ENCODE measurements at places on chromosomes 7 and 10. TPM values are rescaled to one million over a fixed set of nuclear protein-coding genes. Genes with fewer than 3 reads are reported as not detected.
A peak's percentile ranks its signal among the peaks of the same experiment; 100 is the strongest.

The CH25H gene
- 2.5 TPM for total RNA-seq

The SLC25A40 gene
- total RNA-seq: 9.1 TPM

The LRIT1 gene
- total RNA-seq: not detected

The MMP21 gene
- not detected for total RNA-seq

The CPA1 gene
- total RNA-seq: not detected

GRCh38 chr10:73932620-73933112, 21.7 kb downstream of the PLAU start:
- no peak overlapping the region for H3K4me3 ChIP-seq
- H3K27ac ChIP-seq: no peak overlapping the region

DNA sequence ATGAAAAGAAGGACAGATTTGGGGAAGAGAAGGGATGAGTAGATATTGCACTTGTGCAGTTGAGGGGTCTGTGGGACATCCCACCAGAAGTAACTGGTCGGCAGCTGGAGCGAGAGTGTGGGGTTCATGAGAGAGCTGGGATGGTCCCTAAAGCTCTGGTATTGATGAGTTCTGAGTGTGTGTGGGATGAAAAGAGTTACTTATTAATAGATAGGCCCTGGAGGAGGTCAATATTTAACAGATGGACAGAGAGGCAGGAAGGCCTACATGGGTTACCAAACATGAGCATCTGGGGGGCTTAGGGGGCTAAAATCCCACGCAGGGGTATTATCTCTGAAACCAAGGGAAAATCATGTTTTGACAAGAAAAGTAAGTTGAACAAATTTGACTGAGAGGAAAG, 95.7 kb upstream of the SFMBT2 start:
- H3K36me3 ChIP-seq: no peaks in the 10 kb centered on the region
- no peak overlapping the region for H3K4me3 ChIP-seq
- no peaks in the 10 kb centered on the region for H3K4me1 ChIP-seq
- H3K27ac ChIP-seq: no peak overlapping the region

DNA sequence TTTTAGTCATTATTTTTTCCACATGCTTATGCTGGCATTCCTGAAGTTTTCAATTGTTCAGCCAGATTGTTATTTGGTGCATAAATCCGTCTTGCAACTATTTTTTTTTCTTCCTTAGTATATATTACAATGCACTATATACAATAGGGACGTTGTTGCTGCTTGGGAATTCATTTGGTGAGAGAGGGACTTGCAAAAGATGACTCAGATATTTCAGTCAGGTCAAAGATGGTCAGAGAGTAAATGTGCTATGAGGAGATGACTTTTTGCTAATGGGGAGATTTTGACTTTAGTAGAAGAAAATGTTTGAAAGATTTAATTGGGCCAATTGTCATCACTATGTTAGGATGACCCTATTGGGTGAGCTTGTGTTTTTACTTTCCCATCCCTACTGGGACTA, 348.4 kb upstream of the MTPN start:
- H3K27me3 ChIP-seq: no peaks in the 10 kb centered on the region
- H3K27ac ChIP-seq: no peak overlapping the region
- no peak for DNase-seq
- H3K4me3 ChIP-seq: no peak overlapping the region
- H3K36me3 ChIP-seq: no peaks in the 10 kb centered on the region

- no peak overlapping the region for H3K27ac ChIP-seq
- no peaks in the 10 kb centered on the region for H3K27me3 ChIP-seq
- H3K4me3 ChIP-seq: no peak overlapping the region
- H3K4me1 ChIP-seq: no peaks in the 10 kb centered on the region
- no peaks in the 10 kb centered on the region for H3K36me3 ChIP-seq
- DNase-seq: no peak
These were observed 456.1 kb upstream of the FOXK1 start for GRCh38 chr7:4225881-4226523.

DNA sequence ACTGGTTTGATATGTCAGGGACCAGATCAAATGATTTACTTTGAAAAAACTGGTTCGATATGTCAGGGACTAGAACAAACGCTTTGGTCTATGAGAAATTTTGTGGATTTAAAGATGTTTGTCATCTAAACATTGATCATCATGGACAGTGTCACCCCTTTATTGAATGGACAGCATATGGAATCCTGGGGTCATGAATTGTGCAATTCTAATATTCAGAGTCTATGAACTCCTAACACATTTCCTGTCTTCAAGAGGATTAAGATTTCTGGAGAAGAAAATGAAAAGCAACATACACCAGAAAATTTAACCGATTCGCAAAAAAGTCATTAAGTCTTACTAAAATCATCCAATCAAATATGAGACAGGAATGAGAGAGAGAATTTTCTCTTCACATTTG, 106.4 kb upstream of the FAM133B start:
- peak overlapping the region; percentile 78 for H3K27ac ChIP-seq
- no peaks in the 10 kb centered on the region for H3K36me3 ChIP-seq
- no peak overlapping the region for H3K4me3 ChIP-seq
- H3K27me3 ChIP-seq: no peaks in the 10 kb centered on the region

DNA sequence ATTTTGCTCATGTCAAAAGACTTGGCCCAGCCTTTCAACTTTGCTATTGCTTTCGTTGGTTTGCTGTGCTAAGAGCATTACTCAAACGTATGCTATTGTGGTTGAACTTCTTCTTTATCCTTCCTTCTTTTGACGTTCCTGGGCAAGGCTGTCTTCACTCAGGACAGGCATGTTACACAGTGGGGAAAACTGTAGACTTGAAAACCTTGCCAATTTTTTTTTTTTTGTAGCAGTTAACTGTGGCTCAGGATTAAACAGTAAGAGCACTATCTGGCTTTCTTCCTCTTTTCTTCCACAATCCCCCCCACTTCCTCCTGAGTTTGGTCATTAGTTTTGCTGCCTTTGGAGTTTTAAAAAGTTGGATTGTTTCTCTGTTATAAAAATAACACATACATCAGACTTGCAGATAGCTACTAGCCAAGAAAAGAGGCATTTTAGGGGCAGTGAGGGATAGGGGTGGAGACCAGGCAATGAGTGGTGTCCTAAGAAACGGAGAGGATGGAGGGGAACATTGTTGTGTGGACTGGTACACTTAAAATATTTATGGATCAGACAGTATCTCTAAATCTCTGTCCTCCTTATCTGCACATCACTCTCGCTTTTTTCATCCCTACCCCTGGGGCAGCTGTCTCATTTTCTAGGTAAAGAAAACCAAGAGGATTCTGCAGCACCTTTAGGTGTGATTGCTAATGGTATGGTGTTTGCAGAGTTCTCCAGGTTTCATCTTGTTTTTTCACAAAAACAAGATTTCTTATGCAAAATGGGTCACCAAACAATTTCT, 181.7 kb downstream of the LRMDA start:
- H3K4me1 ChIP-seq: peaks cover 49% of the 10 kb centered on the region
- no peak overlapping the region for H3K4me3 ChIP-seq
- no peaks in the 10 kb centered on the region for H3K27me3 ChIP-seq

DNA sequence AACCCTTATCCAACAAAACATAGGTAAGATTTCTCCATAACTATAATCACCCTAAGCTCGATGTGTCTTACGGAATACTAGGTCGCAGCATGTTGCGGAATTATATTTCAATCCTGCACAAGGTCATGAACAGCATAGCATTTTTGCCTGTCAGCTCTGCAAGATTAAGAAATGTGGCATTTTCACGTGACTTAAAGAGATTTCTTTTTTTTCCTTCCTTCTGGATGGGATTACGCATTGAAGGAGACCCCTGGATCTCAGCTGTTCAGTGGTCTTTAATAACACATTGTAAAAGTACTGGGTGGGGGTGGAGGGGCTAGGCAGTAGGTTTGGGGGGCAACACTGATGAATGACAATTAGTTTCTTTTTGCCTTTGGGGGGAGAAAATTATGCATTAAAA, 106.7 kb downstream of the CUBN start:
- H3K4me3 ChIP-seq: no peak overlapping the region
- H3K27ac ChIP-seq: peak overlapping the region; percentile 61
- no peaks in the 10 kb centered on the region for H3K36me3 ChIP-seq
- DNase-seq: peak; percentile 10
- H3K27me3 ChIP-seq: no peaks in the 10 kb centered on the region
- peaks cover 30% of the 10 kb centered on the region for H3K4me1 ChIP-seq

DNA sequence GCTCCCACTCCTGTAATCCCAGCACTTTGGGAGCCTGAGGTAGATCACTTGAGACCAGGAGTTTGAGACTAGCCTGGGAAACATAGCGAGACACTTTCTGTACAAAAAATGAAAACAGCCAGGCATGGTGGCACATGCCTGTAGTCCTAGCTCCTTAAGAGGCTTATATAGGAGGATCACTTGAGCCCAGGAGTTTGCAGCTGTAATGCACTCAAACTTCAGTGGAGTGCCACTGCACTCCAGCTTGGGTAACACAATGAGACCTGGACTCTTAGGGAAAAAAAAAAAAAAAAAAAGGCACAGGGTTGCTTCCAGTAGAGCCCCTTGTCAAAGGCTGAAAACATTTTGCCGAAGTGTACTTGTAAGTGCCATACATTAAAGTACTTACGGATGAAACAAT, 195.3 kb downstream of the PHTF2 start:
- H3K36me3 ChIP-seq: no peaks in the 10 kb centered on the region
- no peaks in the 10 kb centered on the region for H3K4me1 ChIP-seq
- no peaks in the 10 kb centered on the region for H3K27me3 ChIP-seq
- no peak overlapping the region for H3K27ac ChIP-seq
- DNase-seq: no peak

- no peak overlapping the region for H3K27ac ChIP-seq
- no peaks in the 10 kb centered on the region for H3K36me3 ChIP-seq
- DNase-seq: no peak
- H3K4me1 ChIP-seq: peaks cover 38% of the 10 kb centered on the region
- no peaks in the 10 kb centered on the region for H3K27me3 ChIP-seq
- H3K4me3 ChIP-seq: no peak overlapping the region
These were observed 5.0 kb upstream of the PDK4 start for GRCh38 chr7:95601316-95601715.

DNA sequence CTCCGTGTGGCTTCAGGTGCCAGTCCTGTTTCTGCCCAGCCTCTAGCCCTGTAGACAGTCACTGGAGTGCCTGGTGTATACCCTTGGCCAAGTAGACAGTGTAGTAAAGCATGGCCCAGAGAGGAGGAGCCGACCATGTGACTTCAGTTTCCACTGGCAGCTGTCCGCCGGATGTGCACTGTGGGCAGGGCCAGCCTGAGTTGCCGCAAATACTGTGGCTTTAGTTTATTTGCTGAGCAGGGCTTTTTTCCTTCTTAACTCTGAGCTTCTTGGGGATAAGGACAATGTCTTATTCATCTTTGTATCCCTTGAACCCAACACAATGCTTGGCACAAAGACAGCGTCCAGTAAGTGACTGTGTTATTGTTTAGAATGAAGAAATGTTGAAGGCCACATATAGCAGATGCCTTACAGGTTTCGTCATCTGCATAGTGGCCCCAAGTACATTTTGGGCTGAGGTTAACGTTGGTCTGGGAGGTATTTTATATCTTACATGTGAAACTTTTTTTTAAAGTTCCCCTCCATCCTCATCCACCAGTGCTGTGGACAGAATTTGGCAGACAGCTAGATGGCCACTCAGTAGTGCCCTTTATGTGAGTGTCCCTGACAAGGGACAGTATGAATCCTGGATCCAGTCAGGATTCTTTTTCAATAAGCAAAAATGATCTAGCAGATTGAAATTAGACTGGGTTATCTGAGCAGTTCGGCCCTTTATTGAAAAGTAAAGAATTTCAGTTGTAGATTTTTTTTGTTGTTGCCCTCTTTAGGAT, 40.6 kb downstream of the CYP17A1 start:
- H3K27ac ChIP-seq: peak overlapping the region; percentile 85
- peak overlapping the region; percentile 5 for H3K4me3 ChIP-seq
- peaks cover 18% of the 10 kb centered on the region for H3K36me3 ChIP-seq
- no peaks in the 10 kb centered on the region for H3K27me3 ChIP-seq
- peak; percentile 97 for DNase-seq

DNA sequence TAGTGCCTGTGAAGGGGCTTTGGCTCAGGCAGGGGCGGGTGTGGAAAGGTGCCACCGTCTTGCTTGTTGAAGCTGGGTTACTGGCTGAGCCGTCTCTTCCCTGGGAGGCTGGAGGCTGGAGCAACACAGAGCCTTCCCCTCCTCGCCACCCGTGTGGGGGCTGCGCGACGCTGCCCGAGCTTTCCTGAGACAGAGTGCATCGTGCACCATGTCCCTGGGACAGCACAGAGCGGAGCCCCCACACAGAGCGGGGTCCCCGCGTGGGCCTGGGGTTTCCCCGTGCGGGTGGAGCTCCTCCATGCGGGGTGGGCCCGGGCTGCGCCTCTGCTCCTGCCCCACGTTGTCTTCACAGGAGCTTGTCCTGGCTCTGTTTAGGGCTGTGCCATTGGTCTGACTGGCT, 69.9 kb downstream of the INPP5A start:
- DNase-seq: no peak
- H3K4me3 ChIP-seq: no peak overlapping the region
- peak overlapping the region; percentile 25 for H3K27ac ChIP-seq
- no peaks in the 10 kb centered on the region for H3K36me3 ChIP-seq
- H3K4me1 ChIP-seq: peaks cover 99% of the 10 kb centered on the region
- no peaks in the 10 kb centered on the region for H3K27me3 ChIP-seq

- H3K4me1 ChIP-seq: peaks cover 42% of the 10 kb centered on the region
- peaks cover 16% of the 10 kb centered on the region for H3K36me3 ChIP-seq
- H3K27me3 ChIP-seq: no peaks in the 10 kb centered on the region
- H3K27ac ChIP-seq: no peak overlapping the region
- DNase-seq: no peak
- H3K4me3 ChIP-seq: no peak overlapping the region
These were observed 49.3 kb downstream of the DENND2A start for GRCh38 chr7:140591180-140591902.

DNA sequence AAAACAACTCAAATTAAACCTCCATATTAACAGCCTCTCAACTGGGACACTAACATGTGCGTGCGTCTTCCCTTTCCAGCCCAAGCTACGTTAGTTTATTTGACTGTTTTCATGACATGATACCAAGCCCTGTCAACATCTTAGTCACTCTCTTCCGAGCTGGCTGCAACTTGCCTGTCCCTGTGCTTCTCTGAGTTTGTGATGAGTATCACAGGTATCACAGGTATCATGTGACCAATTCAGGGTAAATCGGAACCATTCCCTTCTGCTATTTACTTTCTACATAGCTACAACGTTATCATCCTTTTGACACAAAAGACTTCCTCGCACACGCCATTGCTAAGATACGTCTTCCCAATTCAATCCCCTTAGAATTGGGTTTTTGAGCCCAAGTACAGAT, 70.2 kb downstream of the CAV1 start:
- no peak overlapping the region for H3K4me3 ChIP-seq
- H3K4me1 ChIP-seq: peaks cover 9% of the 10 kb centered on the region
- H3K27me3 ChIP-seq: no peaks in the 10 kb centered on the region

DNA sequence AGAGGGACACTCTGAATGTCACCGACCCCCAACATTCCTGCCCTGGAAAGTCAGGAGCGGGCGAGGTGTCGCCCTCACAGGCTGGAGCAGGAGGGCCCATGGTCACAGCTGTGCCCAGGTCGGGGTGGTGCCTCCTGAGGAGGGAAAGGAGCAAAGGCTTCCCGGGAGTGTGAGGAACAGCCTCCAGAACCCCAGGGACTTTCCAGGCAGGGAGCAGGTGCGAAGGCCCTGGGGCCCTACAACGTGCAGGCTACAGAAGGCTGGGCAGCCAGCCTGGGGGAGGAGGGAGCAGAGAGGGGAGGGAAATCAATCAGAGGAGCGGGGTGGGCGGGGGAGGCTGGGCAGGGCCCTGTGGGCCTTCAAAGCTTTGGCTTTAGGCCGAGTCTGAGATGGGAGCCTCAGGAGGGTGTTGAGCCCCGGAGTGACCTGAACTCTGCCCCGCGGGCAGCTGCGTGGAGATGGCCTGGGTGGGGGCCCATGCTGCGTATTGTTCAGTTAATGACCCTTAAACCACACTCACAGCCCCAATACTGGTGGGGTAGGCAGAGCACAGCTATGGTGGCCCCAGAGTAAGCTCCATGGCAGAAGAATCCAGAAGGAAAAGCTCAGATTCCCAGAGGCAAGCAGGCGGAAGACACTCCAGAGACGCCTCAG, 44.2 kb upstream of the PPP2R2D start:
- DNase-seq: no peak
- H3K27ac ChIP-seq: no peak overlapping the region
- no peak overlapping the region for H3K4me3 ChIP-seq
- H3K36me3 ChIP-seq: no peaks in the 10 kb centered on the region
- H3K4me1 ChIP-seq: no peaks in the 10 kb centered on the region
